ENCODE measurements at places on chromosomes 5 and 9. TPM values are rescaled to one million over a fixed set of nuclear protein-coding genes. Genes with fewer than 3 reads are reported as not detected.

The ASPN gene
- total RNA-seq = not detected

The CXCL14 gene
- 0.09 TPM for total RNA-seq

The CDH9 gene
- total RNA-seq = not detected

The SLC1A3 gene
- under 0.01 TPM for total RNA-seq

The NRARP gene
- total RNA-seq = 82.2 TPM

The SLC23A1 gene
- total RNA-seq = not detected

The EFNA5 gene
- total RNA-seq = 36.1 TPM

The PCDHGA12 gene
- total RNA-seq = 4.1 TPM

- no peak for DNase-seq
Observed at GRCh38 chr9:120659676-120660075, 54.6 kb downstream of the MEGF9 start.

GRCh38 chr9:93577078-93577974 is 942 bp downstream of the PHF2 start:
- DNase-seq = peak; percentile 48

GRCh38 chr9:135255033-135255840 is 167.8 kb downstream of the OLFM1 start:
- DNase-seq = no peak

- no peak for DNase-seq
Observed at GRCh38 chr9:117021906-117022305, 334.8 kb downstream of the TRIM32 start.

DNA sequence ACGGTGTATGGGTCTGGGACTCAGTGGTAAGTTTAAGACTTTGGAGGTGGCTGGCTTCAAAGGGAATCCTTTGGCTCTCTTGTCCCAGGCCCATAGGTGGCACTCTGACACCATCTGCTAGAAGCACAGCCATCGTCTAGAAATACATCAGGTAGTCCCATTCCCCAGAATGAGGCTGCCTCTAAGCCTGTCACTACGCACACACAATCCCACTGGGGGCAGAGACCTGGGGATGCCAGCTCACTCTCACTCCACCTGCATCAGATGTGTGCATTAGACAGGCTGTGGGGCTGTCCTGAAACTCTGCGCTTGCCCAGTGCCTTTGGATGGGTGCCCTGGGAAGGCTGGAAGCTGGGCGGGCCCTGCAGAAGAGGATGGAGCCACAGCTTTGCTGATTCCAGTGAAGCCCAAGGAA is 127.5 kb upstream of the PANK3 start:
- DNase-seq = peak; percentile 61

- peak; percentile 39 for DNase-seq
Observed at GRCh38 chr9:75086541-75087288, 1.2 kb downstream of the NMRK1 start.

DNA sequence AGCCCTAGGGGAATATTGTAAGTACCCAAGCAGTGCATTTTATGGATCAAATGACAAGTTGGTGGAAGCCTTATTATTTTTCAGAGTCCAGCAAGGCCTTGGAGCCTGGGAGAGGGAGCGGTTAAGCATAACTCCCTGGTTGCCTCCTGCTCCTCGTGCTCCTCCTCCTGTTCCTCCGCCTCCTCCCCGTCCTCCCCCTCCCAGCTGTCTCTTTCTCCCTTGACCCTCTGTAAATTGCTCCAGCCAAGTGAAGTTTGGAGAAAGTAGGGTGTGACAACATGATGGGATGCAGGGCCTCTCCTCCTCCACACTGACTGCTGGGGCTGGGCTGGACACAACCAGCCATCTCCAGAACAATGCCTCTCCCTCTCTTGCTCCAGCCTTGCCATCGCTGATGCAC is 586.9 kb downstream of the CCDC171 start:
- no peak for DNase-seq

DNA sequence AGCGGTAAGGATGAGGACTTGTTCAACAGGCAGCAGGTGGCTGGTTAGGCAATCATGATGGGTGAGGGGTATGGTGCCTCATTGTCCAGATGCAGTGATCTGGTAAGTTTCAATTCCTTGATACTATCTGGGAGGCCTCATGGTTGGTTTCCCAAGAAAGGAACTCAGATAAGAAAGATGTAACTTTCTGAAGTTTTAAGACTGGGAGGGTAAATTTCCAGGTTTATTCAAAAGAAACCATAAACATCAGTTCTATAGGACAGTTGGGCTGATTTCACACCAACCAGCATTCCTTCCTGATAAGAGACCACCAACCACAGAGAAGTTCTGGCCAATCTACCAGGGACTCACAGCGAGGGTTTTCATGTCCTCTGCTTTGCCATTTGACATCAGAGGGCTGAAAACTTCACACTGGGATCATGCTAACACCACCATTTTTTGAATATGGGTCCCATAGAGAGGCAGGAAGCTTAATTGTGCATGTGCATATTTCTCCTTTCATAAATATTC is 773 bp upstream of the AGGF1 start:
- DNase-seq = no peak

- DNase-seq = peak; percentile 74
Observed at GRCh38 chr5:125106881-125107280, 360.4 kb upstream of the ZNF608 start.

- DNase-seq = no peak
Observed at GRCh38 chr5:34697308-34698108, 41.4 kb downstream of the RAI14 start.

- no peak for DNase-seq
Observed at GRCh38 chr5:91006713-91007112, 376.4 kb downstream of the ARRDC3 start.

DNA sequence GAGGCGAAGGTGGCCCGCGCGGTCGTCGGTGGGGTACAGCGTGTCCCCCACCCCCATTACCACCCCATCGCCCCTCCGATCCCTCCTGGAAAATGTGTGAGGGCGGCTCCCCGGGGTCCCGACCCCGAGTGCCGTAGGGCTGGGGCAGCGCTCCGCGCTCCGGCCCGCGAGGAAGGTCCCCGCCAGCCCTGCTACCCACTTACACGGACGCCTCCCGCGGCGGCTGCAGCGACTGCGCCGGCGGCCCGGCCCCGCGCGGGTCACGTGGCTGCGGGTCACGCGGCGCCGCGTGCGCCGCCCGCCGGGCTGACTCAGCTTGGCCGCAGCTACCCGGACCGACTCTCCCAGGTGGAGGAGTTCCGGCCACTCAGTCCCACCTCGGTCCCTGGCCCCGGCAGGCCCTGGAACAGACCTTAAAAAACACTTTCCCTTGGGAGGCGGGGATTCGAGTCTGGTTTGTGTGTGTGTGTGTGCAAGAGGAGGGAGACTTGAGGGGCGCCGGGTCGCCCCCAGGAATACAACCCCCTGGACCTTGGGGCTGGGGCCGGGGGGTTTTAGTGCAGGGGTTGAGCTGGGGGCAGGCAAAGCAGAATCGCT is at the start of gene GNPDA1:
Gene GNPDA1 (minus strand): TSS at position 236 of the 597 bp plus-strand sequence. CDS start 992 bp downstream, outside the sequence.
- DNase-seq = peak; percentile 87

DNA sequence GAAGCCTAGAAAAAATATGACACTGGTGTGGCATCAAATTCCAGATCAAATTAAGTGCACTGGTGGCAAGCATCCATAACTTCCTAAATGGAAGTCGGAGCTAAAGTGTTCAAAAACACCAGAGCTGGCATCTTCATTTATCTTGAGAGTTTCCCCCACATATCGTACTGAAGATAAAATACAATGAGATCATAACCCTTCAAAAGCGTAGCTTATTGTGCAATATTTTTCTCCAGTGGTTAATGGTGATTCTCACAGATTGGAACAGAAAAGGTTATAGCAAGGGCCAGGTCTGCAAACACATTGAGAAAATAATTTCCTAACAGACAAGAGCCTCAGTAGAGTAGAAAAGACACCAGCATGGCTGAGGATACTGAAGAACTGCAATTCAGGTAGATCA is 147.6 kb downstream of the SEMA5A start:
- DNase-seq = no peak

- no peak for DNase-seq
Observed at GRCh38 chr5:68924481-68925145, 169.2 kb upstream of the SLC30A5 start.

DNA sequence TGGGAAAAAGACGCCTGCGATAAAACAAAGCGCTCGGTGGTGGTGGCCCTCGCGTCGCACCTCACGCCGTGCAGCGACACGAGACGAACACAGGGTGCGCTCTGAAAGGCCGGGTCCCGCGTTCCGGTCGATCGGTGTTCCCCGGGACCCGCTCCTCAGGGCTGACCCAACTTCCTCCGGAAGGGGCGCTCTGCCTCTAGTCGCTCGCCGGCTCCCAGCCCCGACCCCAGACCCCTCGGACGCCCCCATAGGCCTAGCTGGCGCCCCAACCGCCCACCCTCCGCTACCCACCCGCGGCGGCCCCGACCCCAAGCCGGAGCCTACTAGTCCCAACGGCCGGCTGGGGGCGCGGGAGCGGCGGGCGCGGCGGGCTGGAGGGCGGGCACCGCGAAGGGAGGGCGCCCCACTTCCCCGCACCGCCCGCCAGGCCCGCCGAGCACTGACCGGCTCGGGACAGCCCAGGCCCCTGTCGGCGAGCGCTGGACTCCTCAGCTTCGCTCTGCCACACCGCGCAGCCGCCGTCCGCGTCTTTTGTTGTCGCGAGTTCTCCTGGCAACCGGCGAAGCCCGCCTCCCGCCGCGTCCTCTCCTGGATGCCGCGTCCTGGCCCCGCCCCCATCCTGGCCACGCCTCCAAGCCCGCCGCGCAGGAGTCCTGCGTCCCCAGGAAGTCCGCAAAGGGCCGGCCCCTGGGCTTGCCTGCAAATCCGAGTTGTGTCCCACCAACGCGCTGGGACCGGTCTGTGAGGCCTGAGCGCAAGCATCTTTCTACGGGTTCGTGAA is at the start of gene KIF27:
Gene KIF27 (minus strand): TSS at position 506 of the 781 bp plus-strand sequence. CDS start 5,841 bp downstream, outside the sequence.
- peak; percentile 99 for DNase-seq

GRCh38 chr5:170640731-170641588 is 137.1 kb downstream of the KCNIP1 start:
- DNase-seq = no peak

DNA sequence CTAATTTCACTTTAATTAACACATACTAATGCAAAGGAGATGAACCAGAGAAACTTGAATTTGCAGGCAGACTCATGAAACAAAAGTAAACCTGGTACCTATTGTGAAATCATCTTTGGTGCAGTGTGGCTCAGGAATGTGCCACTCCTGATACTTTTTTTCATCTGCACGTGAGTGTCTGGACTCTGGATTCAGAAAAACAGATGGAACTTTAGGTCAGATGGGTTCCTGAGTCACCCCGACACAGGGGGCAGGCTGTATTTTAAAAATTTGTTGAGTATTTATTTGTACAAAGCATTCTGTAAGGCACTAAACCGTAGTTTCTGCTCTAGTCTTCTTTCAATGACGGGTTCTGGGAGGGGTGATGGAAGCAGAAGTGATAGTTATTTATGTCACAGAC is 52.2 kb upstream of the TUT7 start:
- DNase-seq = no peak

- peak; percentile 82 for DNase-seq
Observed at GRCh38 chr5:172958331-172959046, 735 bp upstream of the RPL26L1 start.

GRCh38 chr9:14096258-14096922 is 217.6 kb downstream of the NFIB start:
- peak; percentile 95 for DNase-seq

DNA sequence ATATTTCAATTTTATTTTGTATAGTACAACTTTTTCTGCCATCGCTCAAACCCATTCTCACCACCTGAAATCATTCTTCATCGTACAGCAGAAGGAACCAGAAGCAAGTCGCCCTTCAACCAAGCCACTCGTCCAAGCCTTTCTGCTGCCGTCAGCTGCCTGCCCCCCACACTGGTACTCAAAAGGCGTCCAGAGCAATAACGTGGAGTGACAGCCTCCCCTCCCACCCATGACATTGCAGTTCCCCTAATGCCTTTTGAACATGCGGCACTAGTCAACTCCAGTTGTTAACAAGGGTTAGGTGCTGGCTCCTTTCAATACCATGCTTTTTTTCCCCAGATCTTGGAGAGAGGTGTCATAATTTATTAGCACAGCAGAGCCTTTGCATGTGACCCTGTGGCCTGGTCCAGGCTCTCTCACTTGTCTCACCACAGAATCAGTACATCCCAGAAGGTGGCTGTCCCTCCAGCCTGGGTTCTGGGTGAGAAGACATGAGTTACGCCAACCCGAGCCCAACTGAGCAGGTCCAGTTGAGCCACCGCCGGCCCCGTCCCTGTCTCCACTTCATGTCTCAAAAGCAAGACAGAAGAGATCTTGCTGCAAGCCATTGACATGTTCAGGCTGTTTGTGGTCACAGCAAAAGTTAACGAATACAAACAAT is 20.4 kb upstream of the MED10 start:
- no peak for DNase-seq

- peak; percentile 92 for DNase-seq
Observed at GRCh38 chr5:96601715-96602244, 60.4 kb upstream of the CAST start.

DNA sequence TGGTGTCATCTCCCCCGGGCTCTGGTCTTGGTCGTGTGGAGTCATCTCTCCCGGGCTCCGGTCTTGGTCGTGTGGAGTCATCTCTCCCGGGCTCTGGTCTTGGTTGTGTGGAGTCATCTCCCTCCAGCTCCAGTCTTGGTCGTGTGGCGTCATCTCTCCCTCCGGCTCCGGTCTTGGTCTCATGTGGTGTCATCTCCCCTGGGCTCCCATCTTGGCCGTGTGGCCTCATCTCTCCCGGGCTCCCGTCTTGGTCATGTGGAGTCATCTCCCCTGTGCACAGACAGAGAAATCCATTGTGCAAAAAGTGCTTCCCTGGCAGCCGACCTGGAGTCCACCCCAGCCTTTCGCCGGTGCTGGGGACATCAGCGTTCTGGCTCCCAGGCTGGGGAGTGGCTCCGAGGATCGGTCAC is 91.1 kb upstream of the CACNA1B start:
- no peak for DNase-seq

GRCh38 chr5:170587808-170588207 is 84.0 kb downstream of the KCNIP1 start:
- DNase-seq = no peak

DNA sequence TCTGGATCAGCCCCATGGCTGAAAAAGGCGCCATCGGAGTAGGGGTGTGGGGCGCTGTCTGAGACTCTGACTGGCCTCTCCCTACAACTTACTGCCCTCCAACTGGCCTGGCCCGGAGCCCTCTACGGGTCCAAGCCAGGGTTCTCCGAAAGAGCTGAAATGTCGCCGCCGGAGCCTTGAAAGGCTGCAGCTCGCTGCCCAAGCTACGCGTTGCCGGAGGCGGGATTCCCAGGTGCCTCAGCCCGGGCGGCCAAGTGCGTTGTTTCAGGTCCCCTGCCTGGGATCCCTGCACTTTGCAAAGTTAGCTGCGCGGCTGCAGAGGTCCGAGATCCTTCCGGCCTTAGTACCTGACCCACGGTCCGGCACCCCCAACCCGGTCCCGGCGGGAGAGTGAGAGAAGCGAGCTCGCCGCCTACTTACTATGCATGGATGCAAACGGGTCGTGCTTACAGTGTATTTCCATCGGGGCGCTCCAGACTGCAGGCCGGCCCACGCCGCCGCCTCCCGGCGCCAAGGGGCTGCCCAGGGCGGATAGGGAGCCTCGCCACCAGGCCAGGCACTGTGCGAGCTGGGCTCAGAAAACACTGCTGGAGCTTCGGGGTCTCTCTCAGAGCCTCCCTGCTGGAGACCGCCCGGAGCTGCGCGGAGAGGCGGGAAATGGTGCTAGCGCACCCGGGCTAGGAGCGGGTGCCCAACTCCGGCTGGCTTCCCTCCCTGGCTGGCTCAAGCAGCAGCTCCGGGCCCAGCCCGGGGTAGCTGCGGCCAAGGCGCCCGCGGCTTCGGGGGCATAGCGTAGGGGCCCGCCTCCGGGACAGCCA is 7.7 kb downstream of the PAX5 start:
- no peak for DNase-seq

Data from dermis blood vessel endothelial cell (primary cell).